ENCODE measurements at places on chromosomes 2 and 18.

GRCh38 chr2:50535971-50536759, 495.8 kb downstream of the NRXN1 start:
- peak; percentile 74 for DNase-seq

DNA sequence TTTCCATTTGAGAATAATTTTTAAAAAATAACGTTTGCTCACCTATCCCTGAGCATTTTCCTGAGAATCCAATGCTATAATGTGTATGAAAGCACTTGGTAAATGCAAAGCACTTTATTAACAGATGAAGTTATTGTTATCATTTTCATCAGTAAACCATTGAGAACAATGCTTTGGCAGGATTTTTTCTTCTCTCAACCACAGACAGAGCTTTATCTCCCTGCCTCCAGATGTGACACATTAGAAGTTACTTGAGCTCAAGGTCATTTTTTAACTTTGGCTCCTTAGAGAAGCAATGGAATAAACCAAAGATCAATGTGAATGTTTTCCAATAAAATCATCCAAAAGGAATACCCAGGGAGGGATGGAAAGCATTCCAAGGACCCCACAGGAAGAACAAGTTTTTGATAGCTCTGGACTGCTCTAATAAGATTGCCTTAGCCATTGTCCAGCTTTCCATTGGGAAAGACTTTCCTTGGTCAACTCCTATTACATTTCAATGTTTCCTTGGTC, 118.9 kb upstream of the NT5C1B start:
- DNase-seq, result no peak

DNA sequence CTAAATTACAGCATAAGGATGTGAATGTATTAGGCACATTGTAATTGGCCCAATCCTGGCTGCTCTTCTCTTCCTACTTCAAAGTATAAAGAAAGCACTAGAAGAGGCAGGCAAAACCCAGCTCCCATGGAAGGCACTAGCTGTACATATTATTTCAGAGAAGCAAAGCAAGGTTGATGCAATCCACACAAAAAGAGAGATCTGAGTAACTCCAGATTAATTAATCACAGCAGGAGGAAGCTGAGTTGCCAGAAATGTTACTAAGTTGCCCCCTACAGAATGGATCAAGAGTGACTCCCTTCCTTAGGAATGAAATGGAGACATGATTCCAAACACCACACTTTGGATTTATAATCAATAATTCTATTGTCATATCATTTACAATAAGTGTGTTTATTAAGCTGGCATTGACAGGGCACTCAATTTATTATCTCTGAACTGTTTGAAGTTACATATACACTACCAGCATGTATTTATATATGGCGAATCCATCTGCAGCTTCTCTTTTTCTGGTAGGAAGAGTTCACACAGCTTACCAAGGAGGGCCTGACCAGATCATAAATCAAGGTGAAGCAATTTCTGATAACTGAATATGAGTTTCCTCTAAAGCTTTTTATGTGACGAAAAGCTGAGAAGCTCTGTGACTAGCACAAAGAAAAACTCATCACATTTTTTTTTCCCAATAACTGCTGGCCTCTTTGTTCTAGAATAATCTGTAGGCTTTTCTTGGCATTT, 393.1 kb upstream of the LYPD1 start:
- no peak for DNase-seq

GRCh38 chr18:79988071-79988450, 302 bp downstream of the TXNL4A start:
- peak; percentile 34 for DNase-seq

GRCh38 chr2:54598347-54599325, 124.8 kb upstream of the EML6 start:
- no peak for DNase-seq

DNA sequence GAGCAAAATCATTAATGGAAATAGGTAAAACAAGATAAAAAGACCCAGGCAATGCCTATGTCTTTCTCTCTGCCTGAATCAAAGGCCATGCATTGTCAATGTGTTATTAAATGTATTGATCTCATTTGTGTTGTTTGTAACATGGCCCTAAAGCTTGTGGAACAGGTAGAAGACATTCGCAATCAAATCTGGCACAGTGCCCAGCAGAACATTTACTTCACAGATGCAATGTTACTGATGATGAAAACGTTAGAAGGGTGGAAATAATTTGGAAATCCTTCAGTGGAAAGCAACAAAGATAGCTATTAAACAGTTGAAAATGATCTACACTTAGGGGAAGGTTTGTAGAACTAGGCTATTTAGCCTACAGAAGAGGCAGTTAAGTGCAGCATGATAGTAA, 368.2 kb downstream of the EPHA4 start:
- DNase-seq, result no peak

- DNase-seq, result no peak
These were observed 70.5 kb downstream of the CPS1 start for GRCh38 chr2:210626849-210627248.

DNA sequence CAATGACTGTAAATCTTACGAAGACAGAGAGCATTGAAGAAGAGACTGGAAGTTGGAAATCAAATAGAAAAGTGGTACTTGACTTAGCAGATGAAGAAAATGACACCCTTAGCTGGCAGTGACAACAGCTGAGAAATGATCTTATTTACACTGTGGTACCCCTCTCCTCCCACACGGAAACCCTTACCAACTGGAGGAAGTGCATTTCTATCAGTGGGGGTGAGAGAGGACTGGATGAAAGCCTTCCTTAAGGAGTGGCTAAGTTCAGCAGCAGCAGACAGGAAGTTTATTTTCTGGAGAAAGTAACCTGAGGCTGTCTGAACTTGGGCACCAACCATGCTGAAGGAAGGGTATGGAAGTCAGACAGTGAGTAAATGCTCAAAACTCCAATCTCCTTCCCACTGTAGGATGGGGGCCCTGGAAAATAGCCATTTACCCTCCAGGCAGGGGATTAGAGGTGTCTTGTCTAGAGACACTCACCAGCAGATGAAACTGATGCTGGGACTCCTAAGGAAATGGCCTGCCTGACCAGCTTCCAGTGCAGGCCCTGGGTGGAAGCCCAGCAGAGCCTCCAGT, 160.2 kb upstream of the NCK2 start:
- no peak for DNase-seq

DNA sequence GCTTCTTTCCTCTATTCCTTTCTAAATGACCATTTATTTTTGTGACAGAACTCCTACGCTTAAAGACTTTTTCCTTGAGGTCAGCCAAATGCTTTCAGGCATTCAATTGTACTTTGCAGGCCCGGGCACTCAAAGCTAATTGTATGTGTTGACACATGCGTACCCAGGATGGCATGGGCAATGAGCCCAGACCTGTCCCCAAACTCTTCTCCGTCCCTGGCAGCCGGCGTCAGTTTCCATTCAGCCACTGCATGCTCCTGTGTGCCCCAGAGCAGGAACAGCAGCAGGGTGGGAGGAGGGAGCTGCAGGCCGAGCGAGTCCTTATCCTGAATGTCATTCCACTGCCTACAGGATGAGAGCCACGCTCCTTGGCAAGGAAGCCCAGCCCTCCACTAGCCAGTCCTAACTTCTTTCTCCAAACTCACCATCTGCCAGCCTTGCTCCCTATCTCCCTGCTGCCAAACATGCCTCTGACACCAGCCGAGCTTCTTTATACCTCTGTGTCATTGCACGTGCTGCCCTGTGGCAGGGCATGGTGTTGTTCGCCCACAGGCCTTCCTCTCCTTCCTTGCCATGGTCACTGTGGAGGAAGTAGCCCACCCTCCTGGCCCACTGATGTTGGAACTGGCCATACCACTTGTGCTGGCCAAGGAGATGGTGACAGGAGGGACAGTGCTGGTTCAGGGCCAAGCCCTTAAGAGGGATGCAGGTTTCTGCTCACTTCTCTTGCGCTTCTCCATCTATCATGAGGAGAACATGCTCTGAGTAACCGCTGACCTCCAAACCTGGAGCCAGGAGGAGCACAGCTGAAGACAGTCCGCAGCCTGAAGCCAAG, 116.9 kb upstream of the FHL2 start:
- DNase-seq, result no peak

- DNase-seq, result no peak
These were observed 37.7 kb downstream of the LHCGR start for GRCh38 chr2:48717846-48718245.
